Activated effector memory CD4-positive, alpha-beta T cell treated with Interleukin-2 at 50 U/mL for 16 hours (primary cell): ENCODE measurements at places on chromosomes 3 and 15.
A peak's percentile ranks its signal among the peaks of the same experiment; 100 is the strongest.

- DNase-seq: no peak
Observed at GRCh38 chr15:41606997-41607396, 48.0 kb downstream of the TYRO3 start.

GRCh38 chr3:27085829-27086730, 283.1 kb downstream of the NEK10 start:
- no peak for DNase-seq

GRCh38 chr3:38579551-38580449, 69.7 kb downstream of the SCN5A start:
- no peak for DNase-seq

DNA sequence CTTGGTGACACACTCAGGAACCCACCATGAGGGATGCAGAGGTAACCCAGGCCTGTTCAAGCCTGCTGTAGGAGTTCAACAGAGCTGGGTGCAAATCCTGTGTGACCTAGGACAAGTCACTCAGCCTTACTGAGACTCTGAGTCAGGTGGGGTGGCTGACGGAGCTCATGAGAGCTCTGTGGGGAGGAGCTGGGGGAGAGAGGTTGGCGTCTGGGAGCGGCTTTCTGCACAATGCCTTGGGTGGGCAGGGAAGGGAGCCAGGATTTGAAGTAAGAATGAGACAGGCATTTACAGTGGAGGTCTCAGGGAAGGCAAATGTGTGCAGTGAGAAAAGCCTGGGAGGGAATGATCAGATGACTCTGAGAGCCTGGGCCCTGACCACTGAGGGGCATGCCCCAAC, 18.3 kb downstream of the C3orf18 start:
- no peak for DNase-seq

DNA sequence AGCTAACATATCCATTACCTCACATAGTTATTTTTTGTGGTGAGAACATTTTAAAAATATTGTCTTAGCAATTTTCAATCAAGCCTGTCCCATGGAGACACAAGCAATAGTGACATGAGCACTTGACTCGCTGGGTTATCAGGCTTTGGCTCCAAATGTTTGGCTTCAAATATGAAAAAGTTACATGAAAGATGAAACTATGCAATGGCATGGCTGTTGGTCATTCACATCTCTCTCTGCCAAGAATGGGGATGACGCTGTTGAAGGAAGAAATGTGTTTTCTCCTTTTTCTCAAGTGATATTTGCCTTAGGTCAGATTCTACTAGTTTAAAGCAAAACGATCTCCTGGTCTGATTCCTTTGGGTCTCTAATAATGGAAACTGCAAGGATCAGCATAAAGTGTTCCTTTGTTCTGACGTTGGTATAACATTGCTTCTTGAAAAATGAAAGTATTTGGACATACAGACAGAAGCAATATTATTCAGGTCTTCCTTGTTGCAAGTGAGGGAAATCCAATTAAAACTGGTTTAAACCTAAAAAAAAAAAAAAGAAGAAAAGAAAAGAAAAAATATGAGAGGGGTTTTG, 71.2 kb downstream of the SSUH2 start:
- no peak for DNase-seq

DNA sequence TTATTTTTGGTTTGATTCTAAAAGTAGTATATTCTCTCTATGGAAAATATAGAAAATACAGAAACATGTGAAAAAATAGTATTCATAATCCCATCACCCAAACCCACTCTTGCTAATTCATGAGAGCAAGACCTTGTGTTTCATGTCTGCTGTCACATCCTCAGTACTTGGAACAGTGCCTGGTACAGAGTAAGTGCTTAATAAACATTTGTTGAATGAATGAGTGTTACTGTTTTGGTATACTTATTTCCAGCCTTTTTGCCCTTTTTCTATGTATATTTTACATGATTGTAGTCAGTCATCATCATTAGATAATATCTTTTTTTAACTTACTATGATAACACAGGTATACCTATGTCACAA, 59.3 kb downstream of the IL16 start:
- DNase-seq: no peak

DNA sequence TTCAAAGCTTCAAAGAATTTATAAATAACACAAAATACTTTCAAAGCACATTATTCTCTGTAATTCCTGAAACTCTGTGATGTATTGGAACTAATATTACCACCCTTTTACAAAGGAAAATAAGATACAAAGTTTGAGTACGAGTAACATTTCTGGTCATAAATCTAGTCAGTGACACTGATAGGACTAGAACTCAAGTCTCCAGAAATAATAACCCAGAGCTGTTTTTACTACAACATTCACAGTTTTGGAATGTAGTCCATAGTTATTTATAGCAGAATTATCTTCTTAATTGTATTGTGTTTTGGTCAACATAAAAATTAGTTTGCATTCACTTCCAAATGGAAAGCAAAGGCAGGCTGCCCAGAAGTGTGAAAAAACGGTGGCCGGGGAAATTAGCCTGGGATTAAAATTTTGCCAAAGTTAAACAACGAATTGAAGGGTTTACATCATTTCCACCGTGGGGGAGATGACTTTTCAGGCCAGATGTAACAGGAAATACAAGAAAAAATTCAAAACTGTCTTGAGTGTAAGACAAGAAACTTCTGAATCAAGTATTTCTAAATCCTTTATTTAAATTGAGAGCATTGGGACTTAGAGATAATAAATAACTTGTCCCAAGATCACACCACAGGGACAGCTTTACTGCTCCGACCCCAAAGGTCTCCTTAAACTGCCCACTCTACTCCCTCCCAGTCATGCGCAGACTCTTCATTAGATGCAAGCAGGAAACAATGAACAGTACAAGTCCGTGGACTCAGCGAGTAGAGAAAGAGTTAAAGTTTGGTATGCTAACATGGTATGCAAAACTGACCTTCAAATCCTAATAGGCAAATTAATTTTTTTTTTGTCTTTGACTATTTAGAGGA, 74.3 kb upstream of the VGLL4 start:
- no peak for DNase-seq

GRCh38 chr15:81293728-81294515, 30.0 kb downstream of the STARD5 start:
- peak; percentile 68 for DNase-seq

DNA sequence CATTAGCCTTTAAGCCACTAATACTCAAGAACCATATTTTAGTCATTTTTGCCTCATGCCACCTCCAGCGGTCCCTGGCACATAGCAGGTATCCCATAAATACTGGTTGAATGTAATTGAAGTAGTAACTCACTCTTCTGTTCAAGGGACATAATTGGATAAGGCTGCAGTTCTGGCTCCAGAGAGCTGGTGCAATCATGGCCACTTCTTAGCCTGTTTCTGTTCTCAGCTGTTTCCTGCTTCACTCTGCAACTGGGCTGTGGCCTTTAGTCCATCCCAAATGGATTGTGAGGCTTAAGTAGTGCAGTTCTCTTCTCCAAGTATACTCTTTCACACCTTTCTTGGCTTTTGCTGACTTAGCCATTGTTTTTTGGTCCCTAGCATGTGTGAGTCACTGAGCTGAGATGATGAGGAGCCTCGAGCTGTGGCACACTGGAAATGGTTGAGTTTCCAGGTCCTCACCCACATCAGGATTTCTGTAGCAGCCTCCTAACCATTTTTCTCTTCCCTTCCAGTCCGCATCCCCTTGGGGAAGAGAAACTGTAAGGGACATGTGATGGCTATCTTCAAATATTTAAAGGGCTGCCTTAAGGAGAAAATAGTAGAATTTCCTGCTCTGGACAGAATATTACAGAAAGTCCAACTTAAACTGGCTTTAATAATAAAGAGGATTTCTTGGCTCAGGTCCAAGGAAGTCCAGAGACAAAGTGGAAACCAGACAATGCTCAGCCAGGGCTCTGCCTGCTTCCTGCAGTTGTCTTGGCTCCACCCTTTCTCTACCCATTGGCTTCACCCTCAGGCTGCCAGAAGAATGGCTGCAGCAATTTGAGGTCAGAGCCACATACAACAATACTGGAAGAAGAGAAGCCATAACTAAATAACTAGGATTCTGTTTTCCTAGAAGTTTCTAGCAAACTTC, 305.4 kb upstream of the ROPN1 start:
- no peak for DNase-seq

DNA sequence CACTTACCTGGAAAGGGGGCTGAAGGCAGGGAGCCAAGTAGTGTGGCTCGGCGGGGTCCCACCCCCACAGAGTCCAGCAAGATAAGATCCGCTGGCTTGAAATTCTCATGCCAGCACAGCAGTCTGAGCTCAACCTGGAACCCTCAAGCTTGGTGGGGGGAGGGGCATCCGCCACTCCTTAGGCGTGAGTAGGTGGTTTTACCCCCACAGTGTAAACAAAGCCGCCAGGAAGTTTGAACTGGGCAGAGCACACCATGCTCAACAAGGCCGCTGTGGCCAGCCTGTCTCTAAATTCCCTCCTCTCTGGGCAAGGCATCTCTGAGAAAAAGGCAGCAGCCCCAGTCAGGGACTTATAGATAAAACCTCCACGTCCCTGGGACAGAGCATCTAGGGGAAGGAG, 156.3 kb downstream of the KBTBD8 start:
- no peak for DNase-seq

DNA sequence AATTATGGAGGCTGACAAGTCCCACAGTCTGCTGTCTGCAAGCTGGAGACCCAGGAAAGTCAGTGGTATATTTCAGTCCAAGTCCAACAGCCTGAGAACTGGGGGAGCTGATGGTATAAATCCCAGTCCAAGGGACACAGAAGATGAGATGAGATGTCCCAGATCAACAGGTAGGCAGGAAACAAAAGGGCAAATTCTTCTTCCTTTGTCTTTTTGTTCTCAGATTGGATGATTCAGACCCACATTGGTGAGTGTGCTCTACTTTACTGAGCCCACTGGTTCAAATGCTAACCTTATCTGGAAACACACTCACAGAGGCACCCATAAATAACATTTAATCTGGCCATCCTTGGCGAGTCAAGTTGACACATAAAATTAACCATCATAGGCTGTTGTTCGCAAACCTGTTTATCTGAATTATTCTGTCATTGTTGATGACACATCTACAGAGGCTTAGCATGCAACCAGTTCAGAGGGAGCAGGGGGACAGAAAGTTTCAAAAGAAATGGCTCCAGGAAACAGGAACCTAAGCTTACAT, 62.7 kb upstream of the ITGA11 start:
- DNase-seq: no peak

GRCh38 chr15:58597943-58598828, 151.3 kb downstream of the ADAM10 start:
- no peak for DNase-seq

- no peak for DNase-seq
Observed at GRCh38 chr15:32129815-32130214, 99.5 kb downstream of the CHRNA7 start.

GRCh38 chr15:63210151-63211091, 21.0 kb downstream of the RAB8B start:
- DNase-seq: no peak

DNA sequence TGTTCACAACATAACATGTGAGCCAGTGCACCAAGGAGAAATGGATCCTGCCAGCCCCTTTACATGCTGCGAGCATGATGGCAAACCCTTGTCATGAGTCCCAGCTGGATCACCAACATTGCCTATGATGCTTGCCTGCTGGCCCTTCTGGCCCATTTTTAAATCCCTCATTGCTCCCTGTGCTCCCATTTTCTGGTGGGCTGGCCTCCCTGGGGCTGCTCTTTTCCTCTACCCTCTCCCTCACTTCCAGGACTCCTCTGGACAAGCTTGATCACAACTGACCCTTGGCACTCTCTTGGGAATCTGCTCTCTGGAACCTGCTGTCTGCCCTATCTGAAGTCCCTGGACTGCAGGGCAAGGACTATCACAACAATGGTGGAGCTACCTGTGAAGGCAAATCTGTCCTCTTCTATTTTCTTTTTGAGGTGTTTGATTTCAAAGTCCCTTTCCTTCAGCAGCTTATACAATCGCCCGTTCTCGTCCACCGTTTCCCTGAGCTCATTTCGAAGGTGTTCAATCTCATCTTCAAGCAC, 16.3 kb downstream of the CCDC13 start:
- no peak for DNase-seq

DNA sequence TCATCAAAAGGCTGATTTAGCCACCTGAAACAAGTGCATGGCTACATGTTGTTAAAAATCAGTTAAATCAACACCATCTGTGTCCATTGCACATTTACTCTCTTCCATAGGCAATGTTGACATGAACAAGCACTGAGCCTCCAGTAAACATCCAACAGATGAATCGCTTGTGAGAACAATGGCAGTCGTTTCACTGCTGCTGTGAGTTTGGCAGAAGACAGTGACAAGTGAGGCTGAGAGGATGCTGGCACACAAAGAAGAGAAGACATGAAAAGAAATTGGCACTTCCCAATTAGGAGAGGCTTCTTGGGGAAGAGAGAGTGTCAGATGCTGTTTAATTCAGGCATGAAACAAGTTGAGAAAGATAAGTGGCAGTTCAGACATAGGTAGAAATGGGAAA, 227.4 kb upstream of the STT3B start:
- DNase-seq: no peak
